ENCODE measurements at places on chromosomes 5 and 9.

- no peak for DNase-seq
These were observed 22.1 kb downstream of the ITGA2 start for GRCh38 chr5:53011233-53011632.

DNA sequence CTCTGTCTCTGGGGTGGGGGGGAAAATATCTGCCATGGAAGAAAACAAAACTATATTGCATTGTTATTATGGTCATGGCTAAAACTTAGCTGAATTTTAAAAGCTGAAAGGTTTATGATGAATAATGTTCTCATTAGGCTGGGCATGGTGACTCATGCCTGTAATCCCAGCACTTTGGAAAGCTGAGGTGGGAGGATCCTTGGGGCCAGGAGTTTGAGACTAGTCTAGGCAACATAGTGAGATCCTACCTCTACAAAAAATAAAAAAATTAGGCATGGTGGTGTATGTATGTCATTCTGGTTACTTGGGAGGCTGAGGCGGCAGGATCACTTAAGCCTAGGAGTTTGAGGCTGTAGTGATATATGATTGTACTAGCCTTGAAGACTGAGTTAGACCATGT is 44.5 kb downstream of the IPO11 start:
- no peak for DNase-seq

GRCh38 chr9:1698991-1699390 is 316.2 kb upstream of the SMARCA2 start:
- no peak for DNase-seq

- DNase-seq, result no peak
These were observed 1.6 kb downstream of the TMEM245 start for GRCh38 chr9:109117856-109118807.

- DNase-seq, result no peak
These were observed 1.6 kb upstream of the OXCT1 start for GRCh38 chr5:41871852-41872251.

DNA sequence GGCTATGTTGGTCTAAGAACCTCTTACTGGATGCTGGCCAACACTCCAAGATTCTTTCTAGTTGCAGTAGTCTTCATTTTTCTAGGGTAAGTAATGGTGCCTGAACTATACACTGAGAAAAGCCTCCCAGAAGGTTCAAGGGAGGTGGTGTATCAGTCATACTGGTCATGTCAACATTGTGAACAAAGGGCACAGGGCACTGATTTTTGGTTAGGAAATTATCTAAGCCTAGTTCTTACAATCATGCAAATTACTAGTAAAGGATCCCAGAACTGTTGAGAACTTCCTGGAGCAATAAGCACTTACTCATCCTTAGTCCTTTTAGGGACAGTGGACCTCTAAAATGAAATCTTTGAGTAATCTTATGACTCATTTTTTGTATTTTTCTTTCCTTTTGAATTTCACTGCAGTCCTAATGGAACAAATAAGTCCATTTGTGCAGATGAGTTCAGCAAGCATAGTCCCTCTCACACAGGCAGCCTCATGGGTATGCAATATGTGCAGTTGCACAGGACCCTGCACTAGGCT is 21.1 kb upstream of the CDC42SE2 start:
- DNase-seq, result no peak

DNA sequence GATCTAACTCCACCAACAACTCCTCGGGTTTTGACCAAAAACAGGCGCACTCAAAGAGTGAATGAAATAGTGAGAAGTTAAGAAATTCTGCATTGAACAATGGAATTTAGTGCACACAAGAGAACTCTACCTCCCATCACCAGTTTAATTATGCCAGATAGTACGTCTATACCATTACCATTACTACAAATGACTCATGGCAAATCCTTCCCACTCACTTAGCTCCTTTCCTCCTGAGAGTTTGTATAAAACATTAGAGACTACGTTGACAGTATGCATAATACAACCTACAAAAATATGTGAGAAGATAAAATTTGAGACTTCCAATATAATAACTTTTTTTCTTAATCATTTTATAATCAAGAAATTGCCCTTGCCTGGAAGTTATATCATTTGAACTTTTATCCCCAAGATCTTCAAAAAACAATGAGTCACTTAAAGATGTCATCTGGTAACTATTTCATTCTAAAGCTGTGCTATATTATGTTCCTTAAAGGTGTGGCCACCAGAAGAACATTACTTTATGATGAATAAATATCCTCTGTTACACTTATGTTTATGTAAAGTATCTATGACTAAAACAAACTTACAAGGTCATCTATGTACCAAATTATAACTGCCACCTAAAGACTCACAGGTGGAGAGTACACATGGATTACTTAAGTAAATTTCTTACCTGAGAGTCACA is 297.9 kb upstream of the PTGER4 start:
- DNase-seq, result no peak

DNA sequence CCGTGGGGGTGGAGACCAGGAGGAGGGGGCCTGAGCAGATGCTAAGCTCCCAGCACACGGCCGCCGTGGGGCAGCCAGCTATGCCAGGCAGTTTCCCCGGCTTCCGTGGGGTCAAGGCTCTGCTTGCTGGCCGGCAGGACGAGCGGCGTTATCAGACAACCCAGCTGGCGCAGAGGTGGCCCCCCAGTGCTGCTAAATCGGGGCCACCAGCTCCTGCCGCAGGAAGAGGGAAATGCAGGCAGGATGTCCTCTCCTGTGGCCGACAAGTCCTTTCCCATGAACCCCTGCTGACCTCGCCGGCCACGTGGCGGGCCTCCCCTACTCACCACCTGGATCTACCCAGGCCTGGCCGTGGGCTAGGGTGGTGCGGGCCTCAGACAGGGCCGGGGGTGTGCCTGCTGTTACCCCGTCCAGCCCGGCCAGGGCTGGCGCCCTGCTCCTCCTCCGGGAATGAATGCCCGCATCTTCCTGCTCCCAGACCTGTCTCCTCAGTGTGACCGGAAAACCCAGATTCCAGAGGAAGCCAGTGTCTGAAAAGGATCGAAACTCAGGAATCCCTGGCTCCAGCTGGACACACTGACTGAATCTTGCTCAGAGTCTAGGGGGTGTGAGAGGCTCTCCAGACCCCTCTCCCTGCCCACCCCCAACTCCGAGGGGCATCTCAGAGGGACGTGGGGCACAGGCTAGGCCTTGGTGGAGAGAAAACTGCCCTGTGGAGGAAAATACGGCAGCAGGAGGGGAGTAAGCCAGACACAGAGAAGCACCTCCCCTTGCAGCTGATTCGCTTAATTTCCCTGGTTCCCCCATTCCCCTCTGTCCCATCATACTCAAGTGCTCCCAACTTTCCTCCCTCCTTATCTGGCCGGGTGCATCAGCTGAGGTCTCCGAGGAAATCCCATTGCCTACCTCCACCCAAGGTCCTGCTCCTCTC is 3.9 kb downstream of the FLT4 start:
- DNase-seq, result peak; percentile 73

GRCh38 chr5:10524376-10525123 is 39.3 kb upstream of the ANKRD33B start:
- peak; percentile 70 for DNase-seq

DNA sequence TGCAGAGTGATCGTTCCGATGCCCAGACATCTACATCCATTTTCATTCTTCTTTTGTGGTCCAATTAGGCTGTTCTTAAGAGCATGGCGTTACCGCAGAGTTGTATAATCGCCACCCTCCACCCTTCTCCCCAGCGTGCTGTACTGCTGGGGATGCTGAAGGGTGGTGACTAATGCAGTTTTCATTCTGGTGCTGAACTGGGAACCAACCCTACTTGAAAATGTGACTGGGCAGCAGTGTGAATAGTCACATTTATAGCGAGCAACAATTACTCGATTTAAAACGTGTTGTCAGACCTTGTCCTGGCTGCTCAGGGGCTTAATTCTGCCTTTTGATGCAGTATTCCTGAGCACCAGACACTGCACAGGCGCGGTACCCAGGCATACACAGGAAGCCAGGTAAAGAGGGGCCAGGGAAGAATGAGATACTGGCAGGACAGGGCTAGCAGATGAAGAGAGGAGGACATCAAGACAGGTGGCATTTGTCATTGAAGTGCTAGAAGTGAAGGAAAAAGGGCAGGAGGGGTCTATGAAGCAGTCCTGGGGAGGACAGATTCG is 719 bp upstream of the ISCA1 start:
- no peak for DNase-seq

- no peak for DNase-seq
These were observed 38.0 kb downstream of the NIPAL4 start for GRCh38 chr5:157497875-157498611.

- DNase-seq, result no peak
These were observed 183.0 kb upstream of the FTMT start for GRCh38 chr5:121668635-121669034.

DNA sequence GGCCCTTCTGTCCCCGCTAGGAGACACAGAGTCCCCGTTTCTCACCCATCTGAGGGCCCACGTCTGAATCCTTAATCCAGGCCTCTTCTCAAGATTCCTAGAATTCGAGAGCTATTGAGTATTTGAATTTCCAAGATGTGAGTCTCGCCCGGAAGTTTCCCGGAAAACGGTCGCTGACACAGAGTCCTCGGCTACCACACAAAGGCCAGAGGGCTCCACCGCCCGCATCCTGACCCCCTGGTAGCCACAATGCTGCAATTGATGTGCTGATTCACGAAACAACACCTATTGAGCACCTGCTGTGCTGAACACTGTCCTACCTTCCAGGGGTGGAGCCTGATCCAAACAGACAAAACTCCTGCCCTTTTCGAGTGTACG is 670 bp upstream of the FBP1 start:
- peak; percentile 66 for DNase-seq

DNA sequence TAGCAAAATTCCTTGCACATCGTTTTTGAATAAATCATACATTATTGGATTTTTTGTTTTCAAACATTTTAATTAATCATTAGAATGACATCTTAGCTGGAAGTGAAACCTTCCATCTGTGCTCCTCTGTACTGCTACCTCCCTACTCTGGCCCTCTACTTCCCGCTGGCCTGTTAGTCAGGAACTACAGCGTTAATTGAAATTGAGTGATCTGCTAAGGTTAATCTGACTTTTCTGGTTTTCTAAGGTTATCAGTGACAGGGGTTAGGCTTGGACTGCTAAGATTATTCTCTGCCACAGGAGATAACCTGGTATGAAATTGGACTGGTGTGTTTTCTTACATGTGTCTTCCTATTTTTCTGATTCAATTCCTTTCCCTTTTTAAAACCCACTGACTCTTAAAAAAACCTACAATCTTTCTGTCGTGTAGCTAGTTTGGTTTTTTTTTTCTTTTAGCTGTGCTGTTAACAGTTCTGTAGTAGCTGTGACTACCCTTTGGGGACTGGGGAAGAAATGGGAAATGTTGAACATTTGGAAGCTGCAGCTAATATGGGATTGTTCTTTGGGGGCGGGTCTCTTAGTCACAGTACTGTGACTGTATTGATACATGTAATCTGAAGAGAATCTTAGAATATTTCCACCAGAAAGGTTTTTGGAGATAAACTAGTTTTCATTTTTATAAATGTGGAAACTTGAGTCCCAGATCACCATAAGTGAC is 4.6 kb downstream of the KIF2A start:
- no peak for DNase-seq

GRCh38 chr5:142913728-142914338 is 143.7 kb downstream of the ARHGAP26 start:
- no peak for DNase-seq

- no peak for DNase-seq
These were observed 81.2 kb downstream of the FSTL4 start for GRCh38 chr5:133531178-133531577.

DNA sequence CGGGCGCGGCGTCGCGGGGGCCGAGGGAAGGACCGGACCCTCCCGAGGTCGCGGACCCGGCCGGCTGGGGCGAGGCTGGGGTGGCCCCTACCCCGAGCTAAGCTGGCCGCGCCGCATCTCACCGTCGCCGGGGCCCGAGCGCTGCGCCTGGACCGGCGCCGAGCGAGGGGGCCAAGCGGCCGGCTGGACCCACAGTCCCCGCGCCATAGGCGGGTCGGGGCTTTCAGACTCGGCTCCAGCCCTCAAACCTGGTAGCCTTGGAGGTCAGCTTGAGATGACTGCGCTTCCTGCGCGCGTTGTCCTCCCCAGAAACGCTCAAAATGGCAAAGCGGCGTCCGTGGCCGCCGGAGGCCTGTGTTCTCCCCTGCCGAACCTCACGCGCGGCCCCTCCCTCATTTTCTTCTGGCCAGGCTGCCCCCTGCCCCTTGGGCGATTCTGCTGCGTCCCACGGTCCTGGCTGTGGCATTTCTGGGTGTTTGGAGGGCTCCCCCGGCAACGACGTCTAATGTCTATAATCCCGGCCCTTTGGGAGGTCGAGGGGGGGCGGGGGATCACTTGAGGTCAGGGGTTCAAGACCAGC is 8.7 kb upstream of the GRIN1 start:
- DNase-seq, result no peak

DNA sequence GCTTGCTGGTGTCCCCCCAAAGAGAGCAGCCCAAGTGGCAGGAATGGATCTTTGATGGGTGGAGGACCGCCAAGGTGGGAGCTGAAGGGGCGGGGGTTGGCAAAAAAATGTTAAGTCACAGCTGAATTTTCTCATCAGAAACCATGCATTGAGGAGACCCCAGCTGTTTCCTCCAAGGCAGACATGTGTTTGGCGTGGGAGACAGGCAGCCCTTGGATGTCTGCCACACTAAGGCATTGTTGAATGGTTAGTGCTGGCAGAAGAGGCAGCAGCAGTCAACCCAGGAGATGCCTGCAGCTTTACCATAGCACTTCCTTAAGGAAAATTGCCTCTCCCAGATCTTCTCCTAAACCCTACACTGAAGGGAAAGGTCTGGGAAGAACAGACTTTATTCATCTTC is 394.9 kb upstream of the CD180 start:
- DNase-seq, result no peak

GRCh38 chr9:87464992-87465378 is 32.7 kb upstream of the DAPK1 start:
- no peak for DNase-seq

GRCh38 chr5:78001197-78001596 is 225.1 kb upstream of the TBCA start:
- DNase-seq, result no peak

DNA sequence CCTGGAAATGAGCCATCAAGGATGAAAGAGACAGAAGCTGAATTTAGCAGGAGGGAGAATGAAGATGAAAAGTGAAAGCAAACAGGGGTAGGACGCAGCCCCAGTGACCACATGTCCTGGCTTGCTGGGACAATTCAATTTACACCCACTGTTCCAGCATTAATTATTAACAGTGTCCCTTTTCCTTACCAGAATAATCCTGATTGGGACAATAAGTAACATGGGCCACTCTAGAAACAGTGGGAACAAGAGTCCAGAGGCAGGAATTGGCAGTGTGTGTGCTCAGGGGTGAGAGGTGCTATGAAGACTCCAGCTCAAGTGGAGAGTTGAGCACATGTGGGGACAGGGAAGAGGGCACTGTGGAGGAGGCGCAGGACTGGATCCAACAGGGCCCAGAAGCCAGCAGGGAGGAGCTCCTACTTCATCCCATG is 147.1 kb downstream of the C5orf15 start:
- DNase-seq, result no peak

DNA sequence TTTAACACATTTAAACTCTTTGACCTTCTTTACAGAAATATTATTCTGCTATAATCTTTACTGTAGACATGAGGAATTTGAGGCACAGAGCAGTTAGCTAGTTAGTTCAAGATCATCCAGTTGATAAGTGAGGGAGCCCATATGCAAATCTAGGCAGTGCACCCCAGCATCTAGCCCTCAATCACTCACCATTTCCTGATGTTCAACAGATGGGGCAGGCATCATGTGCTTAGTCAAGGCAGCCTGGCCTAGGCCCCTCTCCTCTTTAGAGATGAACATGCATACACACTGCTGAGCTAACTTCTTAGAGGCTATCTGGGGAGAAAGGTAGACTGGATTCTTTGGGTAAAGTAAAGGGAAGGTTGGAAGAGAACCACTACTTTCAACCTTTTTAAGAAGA is 206.8 kb upstream of the SLC24A2 start:
- no peak for DNase-seq
